ENCODE measurements at places on chromosomes 11 and 22.

- no peak for DNase-seq
Observed at GRCh38 chr11:441043-441417, 781 bp downstream of the ANO9 start.

GRCh38 chr22:45893516-45893915, 83.4 kb downstream of the WNT7B start:
- DNase-seq = no peak

DNA sequence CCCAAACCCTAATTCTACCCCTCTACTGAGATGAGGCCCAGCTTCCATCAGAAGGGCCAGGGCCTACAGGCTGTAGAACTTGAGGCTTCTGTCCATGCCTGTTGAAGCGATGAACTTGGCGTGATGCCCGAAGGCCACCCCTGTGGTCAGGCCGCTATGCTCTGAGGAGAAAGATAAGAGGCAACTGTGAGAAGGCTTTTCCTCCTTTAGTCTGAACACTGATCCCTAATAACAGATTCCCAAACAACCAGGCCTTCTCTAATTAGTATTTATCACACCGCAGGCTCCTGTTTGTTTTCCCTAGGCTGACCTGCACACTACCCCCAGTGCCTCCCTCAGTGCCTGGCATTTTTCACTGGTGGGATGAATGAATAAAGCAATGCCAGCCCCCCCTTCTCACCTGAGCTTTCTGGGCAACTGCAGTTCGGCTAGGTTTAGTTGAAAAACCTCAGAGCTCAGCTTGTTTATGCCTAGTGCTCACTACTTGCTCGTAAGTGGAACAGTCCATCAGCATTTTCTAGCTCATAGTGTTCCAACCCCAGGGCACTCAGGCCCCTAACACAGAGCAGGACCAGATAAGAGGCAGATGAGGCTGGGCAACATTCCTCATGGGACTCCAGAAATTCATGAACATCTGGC, 15.2 kb downstream of the PRPF19 start:
- DNase-seq = no peak

DNA sequence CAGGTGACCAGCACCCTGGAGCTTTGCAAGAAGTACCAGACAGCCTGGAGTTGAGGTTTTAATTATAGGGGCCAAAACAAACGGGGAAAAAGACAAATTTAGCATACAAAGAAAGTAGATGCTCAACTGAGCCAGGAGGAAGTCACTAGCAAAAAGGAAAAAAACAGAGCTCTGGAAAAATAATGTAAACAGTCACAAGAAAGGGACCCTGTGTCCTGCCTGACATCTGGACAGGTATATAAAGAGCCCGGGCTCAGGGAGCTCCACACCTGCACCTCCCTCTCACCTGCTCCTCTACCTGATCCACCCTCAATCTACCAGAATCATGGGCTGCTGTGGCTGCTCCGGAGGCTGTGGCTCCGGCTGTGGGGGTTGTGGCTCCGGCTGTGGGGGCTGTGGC, at the start of gene KRTAP5-10:
KRTAP5-10 (plus strand) TSS at position 301 of the 400 bp plus-strand sequence; CDS start at position 326, 25 bp downstream.
- DNase-seq = no peak

DNA sequence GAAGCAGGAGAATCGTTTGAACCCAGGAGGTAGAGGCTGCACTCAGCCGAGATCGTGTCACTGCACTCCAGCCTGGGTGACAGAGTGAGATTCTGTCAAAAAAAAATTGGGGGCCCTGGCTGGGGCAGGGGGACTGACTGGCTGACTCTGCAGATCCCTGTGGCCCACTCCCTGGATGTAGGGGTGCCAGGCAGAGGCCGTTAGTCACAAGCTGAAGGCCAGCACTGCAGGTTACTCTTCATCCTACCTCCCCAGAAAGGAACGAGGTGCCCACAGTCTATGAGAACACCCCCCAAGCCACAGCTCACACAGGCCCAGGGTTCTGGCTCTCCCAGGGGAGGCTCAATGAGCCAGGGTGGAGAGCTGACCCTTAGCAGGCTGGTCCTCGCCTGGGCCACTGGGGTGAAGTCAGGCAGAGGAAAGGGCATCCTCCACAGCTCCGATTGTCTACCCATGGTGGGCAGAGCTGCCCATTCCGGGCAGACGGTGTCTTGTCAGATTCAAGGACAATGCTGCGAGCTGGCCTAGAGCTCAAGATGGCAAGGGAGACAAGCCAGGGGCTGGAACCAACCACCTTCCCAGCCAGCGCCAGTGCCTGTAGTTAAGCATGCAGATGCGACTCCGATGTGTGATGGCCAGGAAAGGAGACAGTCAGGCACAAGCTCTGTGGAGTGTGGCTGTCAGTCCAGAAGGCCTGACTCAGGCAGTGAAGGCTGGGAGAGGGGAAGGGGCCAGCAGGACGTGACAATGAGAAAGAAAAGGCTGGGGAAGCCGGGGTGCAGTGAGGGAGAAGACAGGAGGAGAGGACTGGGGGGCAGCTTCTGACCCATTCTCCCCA, 12.4 kb downstream of the C11orf24 start:
- DNase-seq = no peak

- no peak for DNase-seq
Observed at GRCh38 chr11:96257036-96257435, 86.0 kb downstream of the MAML2 start.

DNA sequence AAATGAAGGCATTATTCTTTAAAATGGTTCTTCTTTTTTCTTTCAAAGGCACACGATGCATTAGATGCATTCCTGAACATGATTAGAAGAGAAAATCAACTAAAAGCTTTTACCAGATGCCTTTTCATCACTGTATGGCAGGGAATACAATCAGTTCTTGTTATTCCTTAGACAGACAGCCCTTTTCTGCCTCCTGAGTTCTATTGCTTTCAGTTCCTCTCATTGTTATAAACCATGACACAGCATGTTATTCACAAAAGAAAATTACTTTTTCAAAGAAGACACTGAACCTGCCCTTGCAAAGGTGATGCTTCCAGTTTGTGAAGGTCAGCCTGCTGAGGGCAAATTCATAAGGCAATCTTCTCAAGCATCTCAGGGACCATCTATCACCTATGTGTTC, 70.1 kb downstream of the FAM181B start:
- no peak for DNase-seq

DNA sequence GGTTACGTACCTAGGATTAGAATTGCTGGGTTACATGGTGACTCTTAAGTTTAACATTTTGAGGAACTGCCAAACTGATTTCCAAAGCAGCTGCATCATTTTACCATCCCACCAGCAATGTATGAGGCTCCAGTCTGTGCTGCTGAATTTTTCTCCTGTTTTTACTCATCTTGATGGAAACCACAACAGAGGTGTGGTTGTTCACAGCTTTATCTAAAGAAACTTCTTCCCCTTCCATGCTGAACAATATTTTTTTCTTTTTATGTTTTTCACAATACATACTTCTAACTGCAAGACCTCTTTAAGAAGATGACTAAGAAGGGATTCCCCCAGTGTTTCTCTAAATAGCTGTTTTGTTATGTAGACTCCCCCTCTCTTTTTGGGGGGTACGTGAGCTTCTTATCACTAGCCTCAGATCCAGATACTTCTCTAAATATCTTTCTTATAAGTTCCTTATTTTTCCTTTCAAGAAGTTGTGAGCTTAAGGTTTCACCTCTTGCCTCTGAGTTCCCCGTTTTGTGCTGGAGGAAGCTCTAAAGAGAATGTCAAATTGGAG, 24.0 kb downstream of the TCP11L1 start:
- DNase-seq = no peak

DNA sequence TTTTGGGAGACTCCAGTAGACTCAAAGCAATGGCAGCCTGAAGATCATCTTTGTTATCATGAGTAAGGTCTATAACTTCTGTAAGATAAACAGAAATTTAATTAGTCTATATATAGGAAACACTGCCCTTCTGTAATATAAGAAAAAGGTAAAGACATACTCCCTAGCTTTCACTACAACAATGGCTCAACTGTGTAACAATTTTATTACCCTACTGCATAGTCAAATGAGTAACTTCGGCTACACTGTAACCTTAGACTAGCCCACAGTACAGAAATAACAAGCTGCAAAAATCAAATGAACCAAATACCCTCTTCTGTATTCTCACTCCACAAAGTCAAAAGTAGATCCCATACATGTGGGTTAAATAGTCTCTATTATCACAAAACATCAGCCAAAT, 33.7 kb downstream of the USP28 start:
- no peak for DNase-seq

DNA sequence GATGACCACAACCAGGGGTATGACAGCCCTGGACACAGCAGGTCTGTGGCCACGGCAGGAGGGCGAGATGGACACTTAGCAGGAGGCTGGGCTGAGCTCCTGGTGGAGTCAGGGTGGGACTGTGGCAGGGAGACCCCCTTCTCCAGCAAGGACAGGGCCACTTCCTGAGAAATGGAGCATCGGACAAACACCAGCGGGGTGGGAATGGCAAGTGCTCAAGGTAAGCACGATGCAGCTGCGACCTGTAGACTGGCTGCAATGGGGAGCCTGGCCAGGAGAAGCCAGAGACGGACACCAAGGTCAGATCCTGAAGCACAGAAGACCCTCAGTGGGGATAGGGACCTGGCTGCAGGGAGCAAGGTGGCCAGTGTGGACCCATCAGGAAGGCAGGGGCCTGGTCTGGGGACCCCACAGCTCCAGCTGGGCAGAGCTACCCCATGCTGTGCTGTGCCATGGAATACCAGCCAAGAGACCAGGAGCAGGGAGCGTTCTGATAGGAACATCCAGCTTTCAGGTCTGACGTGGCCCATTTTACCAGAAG, 29.2 kb downstream of the RSPH14 start:
- no peak for DNase-seq

DNA sequence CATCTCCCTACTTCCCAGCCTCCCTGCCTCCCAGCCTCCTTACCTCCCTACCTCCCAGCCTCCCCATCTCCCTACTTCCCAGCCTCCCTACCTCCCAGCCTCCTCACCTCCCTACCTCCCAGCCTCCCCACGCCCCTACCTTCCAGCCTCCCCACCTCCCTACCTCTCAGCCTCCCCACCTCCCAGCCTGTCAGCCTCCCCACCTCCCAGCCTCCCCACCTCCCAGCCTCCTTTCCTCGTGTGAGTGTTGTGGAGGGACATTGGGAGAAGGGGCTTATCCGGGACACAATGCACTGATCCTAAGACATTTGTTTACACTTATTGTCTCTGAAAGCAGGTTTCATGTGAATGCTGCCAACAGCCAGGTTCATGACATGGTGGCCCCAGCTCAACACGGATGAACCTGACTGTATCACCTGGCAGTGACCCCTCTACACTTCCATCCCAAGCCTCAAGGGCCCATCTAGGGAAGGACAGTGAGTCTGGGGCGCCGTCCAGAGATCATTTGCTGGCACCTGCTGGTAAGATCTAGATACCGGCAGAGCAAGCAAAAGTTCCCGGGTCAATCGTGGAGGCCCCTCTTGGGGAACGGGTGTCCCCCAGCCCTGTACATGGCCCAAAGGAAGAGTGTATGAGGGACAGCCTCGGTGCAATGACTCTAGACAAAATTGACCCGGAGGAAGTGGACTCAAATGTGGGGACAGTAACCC, 34.5 kb upstream of the TH start:
- no peak for DNase-seq

DNA sequence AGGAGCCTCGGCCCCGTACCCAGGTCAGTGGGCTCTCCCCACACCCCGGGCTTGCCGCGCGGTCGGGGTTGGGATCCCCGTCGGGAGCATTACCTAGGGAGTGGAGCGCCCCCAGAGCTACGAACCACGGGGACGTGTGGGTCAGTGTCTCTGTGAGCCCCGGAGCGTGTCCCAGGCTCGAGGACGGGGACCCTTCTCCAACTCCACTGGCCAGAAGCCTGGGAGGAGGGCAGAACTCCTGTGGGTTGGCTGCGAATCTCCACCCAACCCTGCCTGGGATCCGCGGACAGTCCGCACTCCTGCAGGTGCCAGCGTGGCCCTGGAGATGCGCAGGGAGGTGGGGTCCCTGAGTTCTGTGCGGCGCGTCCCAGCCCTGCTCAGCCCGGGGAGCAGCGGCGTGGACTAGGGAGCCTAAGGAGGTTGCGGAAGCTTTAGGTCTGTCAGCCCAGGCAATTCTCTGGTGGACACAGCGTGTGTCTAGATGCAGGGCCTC, 346 bp downstream of the PPFIBP2 start:
- DNase-seq = no peak

DNA sequence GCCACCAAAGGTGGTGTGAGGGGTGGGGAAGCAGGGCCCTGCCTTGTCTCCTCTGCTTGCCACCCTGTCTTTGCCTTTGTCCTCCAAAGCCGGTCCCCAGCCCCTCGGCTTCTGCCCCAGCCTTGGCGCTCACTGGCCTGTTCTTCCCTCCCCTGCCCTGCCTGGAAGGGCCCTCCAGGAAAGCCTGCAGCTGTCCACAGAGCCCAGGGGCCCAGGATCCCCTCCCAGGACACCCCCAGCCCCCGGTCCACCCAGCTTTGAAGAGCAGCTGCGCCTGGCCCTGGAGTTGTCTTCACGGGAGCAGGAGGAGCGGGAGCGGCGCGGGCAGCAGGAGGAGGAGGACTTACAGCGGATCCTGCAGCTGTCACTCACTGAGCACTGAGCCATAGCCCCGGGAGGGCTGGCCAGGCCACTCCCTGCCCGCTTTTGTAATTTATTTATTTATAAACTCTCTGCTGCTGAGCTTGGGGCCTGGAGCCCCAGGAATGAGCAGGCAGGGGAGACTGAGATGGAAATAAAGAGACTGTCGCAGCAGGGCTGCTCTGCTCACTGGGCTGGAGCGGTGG, 1.3 kb upstream of the SSH3 start:
- DNase-seq = peak; percentile 81

DNA sequence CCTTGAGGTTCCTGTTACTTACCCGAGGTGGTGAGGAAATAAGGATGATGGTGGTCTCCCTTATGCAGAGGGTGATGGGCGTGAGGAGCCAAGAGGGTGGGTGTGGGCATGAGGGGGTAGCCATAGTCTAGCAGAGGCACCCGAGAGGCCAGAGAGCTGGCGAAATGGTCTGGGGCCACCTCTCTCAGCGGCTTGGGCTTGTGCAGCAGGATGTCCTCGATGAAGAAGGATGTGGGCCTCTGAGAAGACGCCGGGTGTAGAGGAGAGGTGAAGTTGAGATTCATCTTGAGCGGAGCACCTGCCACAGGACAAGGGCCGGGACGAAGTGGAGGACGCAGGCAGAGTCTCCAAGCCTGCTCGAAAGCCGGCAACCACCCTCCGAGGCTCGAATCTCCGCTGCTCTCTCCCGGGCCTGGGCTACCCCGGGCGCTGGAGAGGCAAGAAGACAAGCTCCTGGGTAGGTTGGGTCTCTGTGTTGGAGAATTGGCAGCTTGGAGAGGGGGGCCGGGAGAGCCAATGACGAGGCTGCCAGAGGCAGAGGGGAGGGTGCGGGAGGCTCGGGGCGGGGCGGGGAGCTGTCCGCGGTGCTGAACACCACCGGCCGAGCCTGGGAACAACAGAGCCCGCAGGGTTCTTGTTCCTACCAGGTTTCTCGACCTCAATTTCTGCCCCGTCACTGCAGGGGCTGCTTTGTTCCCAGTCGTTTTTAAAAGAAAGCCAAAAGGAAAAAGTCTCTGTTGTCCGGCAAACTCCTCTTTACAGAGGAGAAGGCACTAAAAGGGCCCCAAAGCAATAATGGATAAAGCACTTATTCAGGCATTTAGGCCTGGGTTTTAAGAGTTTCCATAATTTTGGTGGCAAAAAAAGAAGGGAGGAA, at the start of gene BSX:
BSX (minus strand) TSS at position 447 of the 877 bp plus-strand sequence; CDS start at position 284, 163 bp downstream.
- DNase-seq = peak; percentile 2
